ENCODE measurements at places on chromosomes 1 and 21.

DNA sequence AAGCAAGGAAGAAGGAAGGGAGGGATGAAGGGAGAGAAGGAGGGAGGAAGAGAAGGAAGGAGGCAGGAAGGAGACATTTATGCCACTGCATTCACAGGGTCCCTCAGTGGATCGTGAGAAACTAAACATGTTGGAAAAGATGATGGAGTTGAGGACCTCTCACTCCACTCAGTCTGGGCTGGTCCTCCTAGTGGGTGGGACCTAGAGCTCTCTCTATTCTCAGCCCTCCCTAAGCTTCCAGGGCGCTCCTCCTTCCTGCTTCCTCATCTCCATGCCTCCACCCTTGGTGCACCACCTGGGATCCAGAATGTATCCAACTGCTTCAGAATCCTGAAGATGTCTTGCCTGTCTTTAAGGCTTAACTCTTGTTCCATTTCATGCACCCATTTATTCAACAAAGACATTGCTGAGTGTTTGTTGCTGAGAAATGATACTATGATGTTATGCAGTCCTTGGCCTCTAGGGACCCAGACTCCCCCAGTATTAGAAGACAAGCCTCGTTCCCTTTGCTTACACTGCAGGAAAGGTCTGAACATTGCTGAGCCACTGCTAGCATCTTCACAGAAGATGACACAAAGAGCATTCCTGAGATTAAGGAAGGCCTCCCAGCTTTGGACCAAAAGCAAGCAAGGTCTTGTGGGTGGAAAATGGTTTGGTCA, 88.5 kb downstream of the BEND5 start:
- no peak for DNase-seq

GRCh38 chr1:77271852-77272580, 9.8 kb upstream of the AK5 start:
- peak; percentile 68 for DNase-seq

GRCh38 chr1:217228689-217229088, 402.2 kb downstream of the GPATCH2 start:
- no peak for DNase-seq

DNA sequence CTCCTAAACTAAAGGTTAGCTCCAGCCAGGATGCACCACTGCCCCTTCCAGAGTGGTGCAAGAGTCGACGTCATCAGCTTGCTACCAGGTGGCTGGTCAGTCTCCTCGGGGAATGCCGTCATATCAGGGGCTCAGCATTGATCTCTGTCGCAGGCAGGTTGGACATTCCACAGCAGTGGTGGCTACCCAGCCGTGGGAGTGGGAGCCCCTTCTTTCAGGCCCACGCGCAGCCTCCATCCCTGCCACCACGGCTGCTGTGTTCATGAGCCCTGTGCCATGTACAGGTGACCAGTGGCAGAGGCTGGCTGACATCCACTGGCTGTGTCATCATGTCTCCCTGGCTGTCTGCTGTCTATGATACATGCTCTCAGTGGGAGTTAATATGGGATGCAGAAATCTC, 25.5 kb downstream of the IL10RB start:
- DNase-seq, result no peak
